Uterus (tissue), 4 donors: ENCODE measurements at places on chromosomes 2 and 18. TPM values are rescaled to one million over a fixed set of nuclear protein-coding genes. Genes with fewer than 3 reads are reported as not detected.

GRCh38 chr2:54573537-54573919 lies 117.4 kb downstream of the SPTBN1 start:
- no peak for DNase-seq

DNA sequence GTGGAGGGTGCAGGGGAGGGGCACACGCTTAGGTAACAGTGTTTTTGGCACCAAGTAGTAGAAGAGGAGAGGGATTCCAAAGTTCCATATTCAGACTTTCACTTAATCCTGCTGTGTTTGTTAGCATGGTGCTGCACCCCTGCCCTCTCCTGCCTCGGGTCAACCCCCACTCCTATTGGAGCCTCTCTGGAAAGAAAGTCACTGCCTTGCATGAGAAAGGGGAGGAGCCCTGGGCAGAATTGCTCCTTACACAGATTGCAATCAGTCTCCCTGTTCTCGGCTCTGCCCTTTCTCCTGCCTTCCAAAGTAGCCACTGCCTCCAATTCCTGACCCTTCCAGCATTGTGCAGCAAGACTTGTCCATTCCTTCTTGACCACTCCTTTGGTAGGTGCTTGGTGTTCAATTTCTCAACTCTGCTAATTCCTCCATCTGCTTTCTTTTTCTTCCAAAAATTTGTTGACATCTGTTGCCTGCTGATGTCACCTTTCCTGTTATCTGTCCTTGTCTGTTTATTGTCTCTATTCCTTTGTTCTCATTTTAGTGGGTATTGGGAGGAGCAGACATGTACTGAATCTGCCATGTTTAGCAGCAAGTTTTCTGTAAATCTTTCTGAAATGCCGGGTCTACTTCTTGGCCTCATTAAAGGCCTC lies 225.4 kb downstream of the LOXHD1 start:
- no peak for DNase-seq

The SERPINB12 gene
- total RNA-seq, result not detected

The OSBPL6 gene
- total RNA-seq, result 9.9 TPM

The LRRC30 gene
- total RNA-seq, result not detected
